SW 1271 (cell line): ENCODE measurements at places on chromosomes 2 and 18.

- DNase-seq: no peak
Observed at GRCh38 chr2:120935339-120936313, 200.0 kb downstream of the GLI2 start.

DNA sequence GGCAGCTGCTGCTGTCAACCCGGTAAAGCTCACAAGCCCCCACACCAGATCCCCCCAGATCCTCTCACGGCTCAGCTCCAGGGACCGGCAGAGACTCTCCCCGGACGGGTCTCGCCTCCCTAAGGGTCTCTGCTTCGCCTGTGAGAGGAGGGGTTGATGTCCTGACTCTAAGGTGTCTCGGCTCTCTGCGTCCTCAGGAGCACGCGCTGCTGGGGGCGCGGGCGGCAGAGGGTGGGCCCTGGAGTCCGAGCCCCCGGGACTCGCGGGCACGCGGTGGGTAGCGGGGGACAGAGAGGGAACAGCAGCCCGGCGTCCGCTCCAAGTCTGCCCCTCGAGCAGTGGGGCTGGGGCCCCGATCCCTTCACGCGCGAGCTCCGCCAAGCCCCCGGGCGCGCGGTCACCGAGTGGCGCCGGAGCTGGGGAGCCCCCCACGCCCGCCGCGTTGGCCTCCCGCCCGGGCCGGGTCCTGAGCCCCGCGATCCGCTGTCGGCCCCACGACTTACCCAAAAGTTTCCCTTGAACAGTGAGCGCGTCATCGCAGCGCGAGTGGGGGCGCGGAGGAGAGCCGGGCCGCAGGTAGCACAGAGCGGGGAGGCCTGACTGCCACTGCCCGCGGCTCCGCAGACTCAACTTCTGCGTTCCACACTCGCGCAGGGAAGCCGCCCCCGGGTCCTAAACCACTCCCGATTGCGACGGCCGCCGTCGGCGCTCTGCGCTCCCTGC is at the start of gene PSTPIP2:
PSTPIP2 (minus strand) TSS at position 608 of the 723 bp plus-strand sequence; CDS start at position 536, 72 bp downstream.
- DNase-seq: no peak

- DNase-seq: no peak
Observed at GRCh38 chr2:136582628-136583205, 182.6 kb upstream of the THSD7B start.

GRCh38 chr2:239300242-239300641 is 100.6 kb downstream of the HDAC4 start:
- no peak for DNase-seq

- no peak for DNase-seq
Observed at GRCh38 chr2:45678791-45679348, 27.4 kb downstream of the PRKCE start.

GRCh38 chr2:241959751-241960269 is 90.3 kb downstream of the RTP5 start:
- DNase-seq: no peak

- DNase-seq: no peak
Observed at GRCh38 chr18:25467226-25467987, 115.4 kb upstream of the ZNF521 start.

- DNase-seq: no peak
Observed at GRCh38 chr2:45256173-45256866, 247.1 kb upstream of the SIX2 start.
